SHP77 (cell line): ENCODE measurements at places on chromosomes 12 and 14.

DNA sequence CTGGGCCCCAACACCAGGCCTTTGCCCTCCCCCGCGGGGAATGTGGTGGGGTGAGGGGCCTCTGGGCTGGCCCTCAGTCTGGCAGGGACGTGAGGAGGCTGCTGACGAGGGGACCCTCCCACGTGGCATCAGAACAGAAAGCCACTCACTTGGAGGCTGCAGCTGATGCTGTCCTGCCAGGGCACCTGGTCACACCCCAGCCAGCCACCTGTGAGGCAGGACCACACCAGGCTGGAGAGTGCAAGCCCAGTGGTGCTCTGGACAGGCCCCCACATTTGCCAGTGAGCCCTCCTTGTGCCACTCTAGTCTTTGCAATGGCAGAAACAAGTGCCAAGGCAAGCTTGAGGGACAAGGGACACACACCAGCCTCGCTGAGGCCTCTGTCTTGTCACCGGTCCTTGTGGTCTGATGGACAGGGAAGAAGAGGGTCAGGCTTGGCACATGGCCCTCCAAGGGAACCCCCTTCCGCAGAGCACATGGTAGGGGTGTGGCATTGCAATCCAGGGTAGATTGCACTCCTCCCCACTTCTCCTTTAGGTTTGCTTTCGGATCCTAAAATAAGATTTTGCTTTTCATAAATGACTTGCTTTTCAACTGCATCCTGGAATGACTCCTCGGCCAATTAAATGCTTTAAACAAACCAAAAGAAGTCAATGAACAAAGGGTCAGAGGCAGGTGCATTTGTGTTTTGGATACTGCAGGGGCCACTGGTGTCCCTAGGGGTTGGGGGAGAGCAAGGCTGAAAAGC is 53.7 kb downstream of the CCDC88C start:
- no peak for DNase-seq

DNA sequence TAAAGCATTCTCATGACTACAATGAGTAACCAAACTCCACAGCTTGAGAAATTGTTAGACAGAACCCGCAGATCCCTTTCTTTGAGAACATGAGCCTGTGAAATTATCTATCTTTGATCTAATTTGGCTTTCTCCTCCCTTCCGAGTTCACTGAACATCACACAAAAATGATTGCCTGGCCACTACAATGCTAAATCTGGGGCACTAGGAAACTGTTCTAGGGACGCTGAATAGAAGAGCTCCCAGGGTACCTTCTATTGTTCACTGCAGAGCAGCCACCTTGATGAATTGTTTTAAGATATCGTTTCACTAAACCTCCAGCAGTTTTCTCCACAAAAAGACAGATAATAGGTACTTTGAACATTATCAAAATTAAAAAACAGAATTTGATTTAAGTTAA is 47.5 kb downstream of the SINHCAF start:
- no peak for DNase-seq

DNA sequence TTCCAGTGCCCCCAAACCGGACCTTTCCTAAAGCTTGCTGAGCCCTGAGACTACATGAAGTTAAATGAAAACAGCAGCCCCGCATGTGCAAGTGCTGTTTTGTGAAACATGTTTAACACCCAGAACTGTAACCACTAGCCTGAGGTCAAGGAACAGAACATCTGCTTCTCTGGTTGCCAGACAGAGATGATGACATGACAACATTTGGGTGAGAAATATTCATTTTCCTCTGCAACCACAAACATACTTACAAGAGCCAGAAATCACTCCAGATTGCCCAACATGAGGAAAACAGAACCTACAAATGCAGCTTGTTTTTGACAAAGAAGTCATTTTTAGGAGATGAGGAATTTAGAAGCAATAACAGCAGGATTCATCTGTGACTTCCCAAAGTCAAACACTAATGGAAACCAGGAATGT is 110.4 kb downstream of the BCAT1 start:
- no peak for DNase-seq

- peak; percentile 67 for DNase-seq
Measured at GRCh38 chr12:103799857-103800771, 40.9 kb downstream of the NT5DC3 start.

DNA sequence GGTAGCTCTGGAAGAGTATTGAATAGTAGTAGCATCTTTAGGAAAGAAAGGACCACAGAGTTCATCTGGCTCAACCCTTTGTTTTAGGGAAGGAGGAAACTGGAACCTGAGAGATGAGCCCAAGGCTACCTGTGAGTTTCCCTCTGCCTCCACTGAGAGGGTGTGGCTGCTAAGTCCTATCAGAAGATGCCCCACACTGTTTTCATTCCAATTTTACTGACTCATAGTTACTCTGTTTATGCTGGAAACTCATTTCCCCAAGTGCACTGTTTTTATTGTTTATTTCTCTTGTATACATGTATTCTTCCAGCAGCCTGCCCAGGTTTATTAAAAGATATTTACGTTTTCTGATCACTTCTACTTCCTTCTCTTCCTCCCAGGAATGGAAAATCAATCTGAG is 127.4 kb upstream of the ARHGAP5 start:
- DNase-seq = no peak
